ENCODE measurements at places on chromosomes 5 and 9.

DNA sequence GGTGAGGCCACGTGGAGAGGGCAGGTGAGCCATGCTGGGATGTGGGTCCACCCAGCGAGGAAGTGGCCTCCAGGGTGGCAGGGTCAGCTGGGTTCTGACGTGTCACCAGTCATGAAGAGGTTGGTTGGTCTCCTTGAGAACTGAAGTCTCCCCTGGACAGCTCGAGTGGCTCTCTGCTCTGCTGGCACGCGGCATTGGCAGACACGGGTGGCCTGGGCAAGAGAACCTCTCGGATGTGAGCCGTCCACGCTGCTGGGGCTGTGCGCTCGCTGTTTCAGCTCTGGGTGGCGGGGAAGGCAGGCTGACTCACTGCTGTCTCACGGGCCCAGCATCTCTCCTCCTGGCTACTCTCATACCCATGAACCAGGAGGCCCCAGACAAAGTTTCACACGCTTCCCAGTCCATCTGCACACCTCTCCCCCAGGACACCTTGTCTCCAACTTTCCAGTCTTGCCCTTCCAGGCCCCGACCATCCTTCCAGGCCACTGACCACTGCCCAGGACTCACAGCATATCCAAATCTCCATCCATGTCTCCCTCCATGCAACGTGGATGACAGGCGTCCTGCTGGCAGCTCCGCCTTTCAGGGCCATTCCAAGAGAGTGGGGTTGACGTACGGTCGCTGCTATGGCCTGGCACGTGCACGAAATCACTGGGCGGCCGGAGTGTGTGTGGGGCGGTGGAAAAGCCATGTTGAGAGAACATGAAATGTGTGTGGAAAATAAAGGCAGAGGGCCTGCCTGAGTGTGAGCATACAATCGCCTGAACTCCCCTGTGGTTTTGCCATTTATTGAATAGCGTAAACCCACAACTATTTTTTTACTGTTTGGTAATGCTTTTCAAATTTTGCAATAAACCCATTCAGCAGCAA, 145.0 kb upstream of the COL5A1 start:
- DNase-seq = no peak

DNA sequence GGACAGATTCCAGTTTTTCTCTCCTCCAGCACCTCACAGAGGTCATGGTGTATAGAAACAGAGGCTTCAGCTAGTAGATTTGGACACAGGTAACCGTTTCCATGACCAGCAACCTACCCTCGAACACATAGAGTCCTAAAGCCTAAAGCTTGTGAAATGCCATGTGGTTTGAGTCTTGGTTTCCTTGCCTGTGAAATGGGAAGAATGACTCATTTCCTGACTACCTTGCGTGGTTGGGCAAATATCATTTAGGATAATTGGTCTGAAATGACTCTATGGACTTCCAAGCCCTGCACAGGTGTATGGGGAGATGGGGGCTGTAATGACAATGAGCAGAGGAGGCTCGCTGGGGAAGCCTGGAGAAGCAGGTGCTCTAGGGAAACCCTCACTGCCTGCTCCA, 134.6 kb downstream of the TTLL11 start:
- no peak for DNase-seq

GRCh38 chr9:89006267-89006666, 15.0 kb downstream of the S1PR3 start:
- no peak for DNase-seq

GRCh38 chr5:33235304-33235703, 205.5 kb upstream of the TARS1 start:
- DNase-seq = no peak

GRCh38 chr5:149790276-149790675, 60.2 kb downstream of the PPARGC1B start:
- DNase-seq = no peak

DNA sequence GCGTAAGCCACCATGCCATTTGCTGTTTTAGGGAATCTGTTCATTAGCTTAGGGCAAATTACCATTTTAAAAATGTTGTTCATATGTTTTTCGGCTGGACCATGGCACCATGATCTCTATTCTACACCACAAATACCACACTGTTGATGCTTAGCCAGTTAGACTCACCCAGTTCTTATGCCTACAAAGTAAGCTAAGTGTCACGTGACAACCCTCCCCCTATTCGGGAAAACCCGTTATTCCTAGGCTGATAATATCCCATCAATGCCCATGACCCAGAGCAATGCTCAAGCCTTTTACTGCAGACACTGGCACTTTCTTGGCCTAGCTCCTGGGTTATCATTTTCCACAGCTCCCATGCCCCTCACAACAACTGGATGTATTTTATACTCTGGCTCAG, 280.3 kb upstream of the KLF9 start:
- DNase-seq = no peak

DNA sequence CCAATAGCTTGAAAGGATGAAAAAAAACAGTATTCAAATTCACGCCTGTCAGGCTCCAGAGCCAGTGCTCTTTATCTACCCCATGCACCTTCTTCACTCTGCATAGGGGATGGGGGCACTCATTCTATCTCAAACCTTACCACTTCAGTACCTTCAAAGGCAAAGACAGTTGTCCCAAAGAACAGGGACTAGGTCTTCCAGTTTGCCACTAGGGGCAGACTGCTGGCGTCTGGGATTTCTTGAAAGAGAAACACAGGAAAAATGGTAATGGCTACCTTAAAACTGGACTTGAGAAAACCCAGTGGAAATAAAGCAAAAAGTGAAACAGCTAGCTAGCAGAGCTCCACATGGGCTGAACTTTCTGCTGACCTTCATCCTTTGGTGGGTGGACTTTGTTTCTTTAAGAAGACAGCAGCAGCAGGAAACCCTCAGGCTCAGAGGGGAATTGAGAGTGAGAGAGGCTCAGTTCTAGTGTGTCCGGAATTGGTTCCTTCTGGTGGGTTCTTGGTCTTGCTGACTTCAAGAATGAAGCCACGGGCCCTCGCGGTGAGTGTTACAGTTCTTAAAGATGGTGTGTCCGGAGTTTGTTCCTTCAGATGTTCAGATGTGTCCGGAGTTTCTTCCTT, 41.0 kb upstream of the SLC36A1 start:
- DNase-seq = no peak

GRCh38 chr5:146860213-146860893, 18.2 kb downstream of the PPP2R2B start:
- no peak for DNase-seq

Measured in activated T-helper 1 cell treated with anti-CD3 and anti-CD28 coated beads, Interleukin-2, amount 50 U/mL, for 16 hours (primary cell).